ENCODE measurements at places on chromosomes 16 and 17.
A peak's percentile ranks its signal among the peaks of the same experiment; 100 is the strongest.

DNA sequence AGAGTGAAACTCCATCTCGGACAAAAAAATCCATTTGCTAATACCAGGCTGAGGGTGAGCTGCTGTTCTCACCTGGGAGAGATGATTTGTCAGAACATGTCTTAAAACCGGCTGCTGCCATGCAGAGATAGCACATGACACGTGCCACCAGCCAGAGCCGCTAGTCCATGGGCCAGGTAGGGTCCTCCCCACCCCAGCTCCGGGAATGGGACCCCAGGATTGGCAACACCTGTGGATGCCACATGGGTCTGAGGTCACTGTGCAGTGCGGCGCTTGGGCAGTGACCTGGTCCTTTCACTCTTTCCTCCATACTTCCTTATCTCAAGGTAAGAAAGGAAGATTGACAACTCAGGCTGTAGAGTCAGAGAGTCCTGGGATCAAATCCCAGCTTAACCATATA lies 393.3 kb upstream of the TNRC6C start:
- no peak for DNase-seq

DNA sequence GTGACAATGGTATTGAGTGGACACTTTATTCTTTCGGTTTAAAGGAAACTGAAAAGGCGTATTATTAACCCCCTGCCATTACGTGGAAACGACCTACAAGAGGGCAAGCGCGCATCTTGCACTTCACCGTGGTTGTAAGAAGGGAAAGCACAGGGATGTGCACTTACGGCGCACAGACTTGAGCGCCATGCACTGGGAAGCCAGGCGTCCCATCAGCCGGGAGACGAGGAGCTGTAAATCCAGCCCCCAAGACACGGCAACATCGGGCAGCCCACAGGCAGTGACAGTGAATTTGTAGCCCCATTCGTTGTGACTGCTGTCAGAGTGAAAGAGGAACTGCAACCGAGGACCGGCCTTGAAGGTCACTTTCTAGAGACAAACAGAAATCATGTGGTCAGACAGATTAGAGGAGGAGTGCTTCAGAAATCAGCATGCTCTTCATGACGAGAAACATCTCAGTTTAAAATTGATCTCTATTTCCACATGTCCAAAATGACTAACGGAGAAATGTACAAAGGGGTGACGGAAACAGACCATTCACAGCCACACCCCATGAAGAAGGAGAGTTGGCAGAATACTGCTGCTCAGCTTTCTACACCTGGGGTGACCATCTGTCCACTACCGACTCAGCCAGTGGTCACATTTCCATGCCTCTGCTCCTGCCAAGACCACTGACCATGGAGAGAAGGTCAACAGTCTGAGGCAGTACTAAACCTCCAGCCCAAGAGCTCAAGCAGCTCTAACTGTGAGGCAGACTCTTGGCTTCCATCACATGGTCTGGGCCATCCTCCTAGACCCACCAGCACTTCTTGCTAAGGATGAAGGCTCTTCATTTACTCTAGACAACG lies 68.6 kb downstream of the ZZEF1 start:
- peak; percentile 2 for DNase-seq

GRCh38 chr17:56629531-56630075 lies 36.1 kb downstream of the NOG start:
- DNase-seq = no peak

- DNase-seq = no peak
Measured at GRCh38 chr17:48547808-48548522, 3.1 kb upstream of the HOXB2 start.

All from CD8-positive, alpha-beta memory T cell (primary cell).